Forelimb muscle (tissue), 1 donor: ENCODE measurements at places on chromosomes 13 and 19.

DNA sequence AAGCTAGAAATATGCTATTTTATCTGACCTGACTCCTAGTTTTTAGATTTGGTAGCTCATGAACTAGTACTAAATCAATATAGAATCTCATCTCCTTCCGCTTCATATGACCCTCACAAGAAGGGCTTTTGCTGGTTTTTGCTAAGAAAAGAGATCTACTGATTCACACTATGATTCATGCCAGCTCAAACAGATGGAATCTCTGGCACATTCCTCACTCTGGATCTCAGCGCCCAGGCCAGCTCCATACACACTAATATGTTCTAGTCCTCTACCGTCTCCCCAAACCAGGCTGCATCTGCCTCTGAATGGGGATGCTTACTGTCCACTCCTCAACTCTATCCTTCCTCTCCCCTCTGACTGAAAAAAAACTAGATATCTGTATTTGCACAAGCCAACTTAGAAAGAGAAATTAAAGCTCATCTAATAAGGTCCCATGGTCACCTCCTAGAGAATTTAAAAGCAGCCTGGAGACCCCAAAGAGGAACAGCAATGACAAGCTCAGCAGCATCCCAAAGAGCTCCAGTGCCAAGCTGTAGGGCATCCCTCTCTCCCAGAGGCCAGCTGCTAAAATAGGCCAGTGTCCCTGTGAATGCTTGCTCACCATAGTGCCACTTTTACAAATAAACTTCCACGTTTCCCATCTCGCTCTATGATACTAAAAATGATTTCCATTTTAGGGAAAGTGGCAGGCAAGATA, 74.9 kb downstream of the LHFPL6 start:
- no peak for DNase-seq

DNA sequence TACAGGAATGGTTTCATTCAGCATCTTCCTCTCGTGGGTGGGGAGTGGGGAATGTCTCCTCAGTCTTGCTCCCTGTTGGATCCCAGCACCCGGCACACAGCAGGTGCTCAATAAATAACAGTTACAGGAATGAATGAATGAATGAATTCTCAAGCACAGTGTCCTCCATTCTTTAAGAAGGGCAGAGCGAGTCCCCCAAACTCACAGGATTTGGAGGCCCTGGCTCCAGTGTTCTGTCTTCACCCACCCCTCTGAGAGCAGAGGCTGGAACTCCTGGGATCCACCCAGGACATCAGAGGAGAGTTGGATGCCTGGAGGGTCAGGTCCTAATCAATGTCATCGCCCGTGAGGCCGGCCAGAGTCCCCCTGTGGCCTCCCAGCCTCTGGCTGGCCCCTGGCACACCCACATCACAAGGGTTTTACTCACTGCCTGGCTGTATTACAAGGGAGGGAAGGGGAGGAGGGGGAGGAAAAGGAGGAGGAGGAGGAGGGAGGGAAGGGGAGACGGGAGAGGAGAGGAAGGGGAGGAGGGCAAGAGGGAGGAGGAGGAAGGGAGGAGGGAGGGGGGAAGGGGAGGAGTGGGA, 8.7 kb upstream of the CREB3L3 start:
- DNase-seq, result no peak

GRCh38 chr13:48621056-48621455, 32.7 kb upstream of the CYSLTR2 start:
- DNase-seq, result no peak

DNA sequence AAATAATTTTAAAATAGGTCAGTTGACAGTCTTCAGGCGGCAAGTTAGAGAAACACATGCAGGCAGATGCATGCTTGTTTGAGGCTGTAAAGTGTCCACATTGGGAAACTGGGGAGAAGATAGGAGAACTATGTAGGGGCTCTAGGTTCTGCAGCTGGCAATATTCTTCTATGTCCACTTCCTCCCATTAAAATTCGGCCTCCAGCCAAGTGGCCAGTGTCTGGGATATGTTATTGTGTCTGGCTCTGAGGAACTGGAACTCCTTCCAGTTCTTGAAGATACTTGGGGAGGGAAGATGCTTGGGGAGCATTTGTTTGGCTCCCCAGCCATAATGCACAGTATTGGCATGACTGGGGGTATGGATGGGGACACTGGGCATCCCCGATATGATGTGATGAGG, 20.9 kb upstream of the KLF2 start:
- no peak for DNase-seq

DNA sequence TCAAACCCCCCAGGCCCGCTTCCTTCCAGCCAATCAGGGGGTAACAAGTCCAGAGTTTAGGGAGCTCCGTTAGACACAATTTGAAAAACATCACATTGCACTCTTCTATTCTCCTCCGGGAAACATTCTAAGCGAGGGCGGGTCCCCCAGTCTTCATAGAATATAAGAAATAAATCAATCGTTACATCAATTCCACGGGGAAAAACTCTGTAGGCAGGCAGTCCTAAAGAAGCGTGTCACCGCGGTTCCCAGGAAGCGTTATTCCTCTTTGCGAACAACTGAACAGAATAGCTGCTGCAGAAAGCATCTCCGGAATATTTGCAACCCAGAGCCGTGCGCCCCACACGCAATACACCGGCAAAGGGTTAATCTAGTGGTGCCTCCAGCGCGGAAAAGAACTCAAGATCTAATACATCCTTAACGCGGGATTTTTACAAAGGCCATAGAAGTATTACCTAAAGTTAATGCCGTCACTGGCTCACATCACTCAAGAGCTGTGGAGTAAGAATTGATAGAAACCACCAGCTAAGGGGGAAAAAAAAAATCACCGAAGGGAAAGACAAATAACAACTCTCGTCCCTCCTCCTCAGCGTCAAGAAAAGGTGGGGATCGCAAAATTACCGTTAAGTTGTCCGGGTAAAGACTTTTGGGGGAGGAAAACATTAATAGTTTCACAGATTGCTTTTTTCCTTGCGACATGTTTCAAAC, 65.1 kb downstream of the KCNRG start:
- no peak for DNase-seq

DNA sequence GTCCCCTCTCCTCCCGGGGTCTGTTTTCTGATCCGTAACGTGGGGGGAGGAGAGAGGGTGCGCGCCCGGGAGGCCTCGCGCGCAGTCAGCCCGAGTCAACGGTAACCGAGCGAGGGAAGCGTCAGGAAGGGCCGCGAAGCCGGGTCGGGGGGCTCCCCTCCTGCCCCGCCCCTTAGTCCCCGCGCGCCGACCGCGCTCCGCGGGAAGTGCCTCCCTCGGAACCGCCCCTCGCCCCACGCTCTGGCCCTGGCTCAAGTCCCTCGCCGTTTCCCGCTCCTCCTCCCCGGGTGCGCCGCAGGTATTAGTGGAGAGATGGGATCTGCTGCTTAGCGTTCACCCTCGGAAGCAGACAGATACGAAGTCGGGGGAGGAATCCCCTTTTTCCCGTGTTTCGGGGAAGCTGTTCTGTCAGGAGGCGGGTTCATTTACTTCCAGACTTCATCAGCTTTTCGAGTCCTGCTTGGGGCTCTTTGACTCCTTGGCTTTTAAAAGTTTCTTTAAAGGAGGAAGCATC, 770 bp downstream of the HNRNPM start:
- no peak for DNase-seq

- no peak for DNase-seq
Measured at GRCh38 chr13:45892513-45892912, 41.0 kb upstream of the SIAH3 start.
